ENCODE measurements at places on chromosomes 7 and 10.

DNA sequence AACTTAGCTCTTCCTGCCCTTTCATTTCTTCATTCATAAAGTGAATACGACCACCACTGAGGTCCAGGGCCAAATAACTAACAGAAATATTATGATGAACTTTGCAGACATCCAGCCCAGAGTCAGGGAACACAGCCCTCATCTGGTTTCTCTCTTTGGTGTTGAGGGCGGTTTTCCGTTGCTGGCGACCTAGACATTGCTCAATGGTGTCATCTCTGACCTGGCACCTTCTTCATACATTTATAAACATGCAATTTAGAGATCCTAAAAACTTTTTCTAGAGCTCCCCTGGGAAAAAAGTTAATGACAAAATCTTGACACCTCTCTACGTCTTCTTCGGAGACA is 324 bp upstream of the TET1 start:
- no peak for DNase-seq

- DNase-seq = no peak
Observed at GRCh38 chr10:84530724-84531325, 202.4 kb downstream of the CCSER2 start.

DNA sequence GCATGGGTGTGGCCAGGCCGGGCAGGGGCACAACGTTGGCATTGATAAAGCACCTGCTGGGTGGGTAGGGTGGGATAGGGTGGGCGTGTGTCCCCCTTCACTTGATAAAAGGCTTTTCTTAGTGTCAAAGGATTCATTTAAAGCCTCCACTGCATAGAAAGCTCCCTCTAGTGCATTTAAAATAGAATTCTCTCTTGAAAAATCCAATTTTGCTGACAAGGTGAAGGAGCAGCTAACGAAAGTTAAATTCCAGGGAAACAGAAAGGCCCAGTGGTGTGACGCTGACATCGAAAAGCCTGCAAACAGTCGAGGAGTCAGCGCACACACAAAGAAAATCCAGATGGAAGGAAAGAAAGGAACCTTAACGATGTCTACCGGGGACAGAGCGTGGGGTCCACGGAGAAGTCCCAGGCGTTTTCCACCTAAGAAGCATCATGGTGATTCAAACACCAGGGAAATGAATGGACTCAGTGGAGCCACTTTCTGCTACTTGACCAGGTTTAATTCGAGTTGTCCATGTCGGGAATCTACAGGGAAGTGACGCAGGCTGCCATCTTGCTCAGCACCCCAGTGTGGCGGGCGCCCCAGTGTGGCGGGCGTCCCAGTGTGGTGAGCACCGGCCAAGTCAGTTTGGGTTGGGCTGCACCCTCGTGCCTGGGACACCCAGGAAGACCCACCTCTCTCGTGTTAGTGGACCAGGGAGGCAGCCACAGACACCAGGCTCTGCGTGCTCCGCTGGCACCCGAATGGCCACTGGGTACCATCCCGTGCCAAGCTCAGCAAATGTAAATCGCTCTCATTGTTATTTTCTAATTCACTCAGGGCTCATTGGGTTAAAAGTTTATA is 217.8 kb downstream of the DNAJB6 start:
- no peak for DNase-seq

- no peak for DNase-seq
Observed at GRCh38 chr10:10824591-10825148, 193.0 kb upstream of the CELF2 start.

DNA sequence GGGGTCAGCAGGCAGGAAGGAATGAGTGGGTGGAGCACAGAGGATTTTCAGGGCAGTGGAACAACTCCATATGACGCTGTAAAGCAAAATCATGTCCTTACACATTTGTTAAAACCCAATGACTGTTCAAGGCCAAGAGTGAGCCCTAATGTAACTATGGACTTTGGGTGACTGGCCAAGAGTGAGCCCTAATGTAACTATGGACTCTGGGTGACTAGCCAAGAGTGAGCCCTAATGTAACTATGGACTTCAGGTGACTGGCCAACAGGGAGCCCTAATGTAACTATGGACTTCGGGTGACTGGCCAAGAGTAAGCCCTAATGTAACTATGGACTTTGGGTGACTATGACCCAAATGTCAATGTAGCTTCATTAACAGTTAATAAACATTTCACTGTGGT is 52.0 kb downstream of the PAXIP1 start:
- DNase-seq = no peak

GRCh38 chr7:153518201-153518984 is 533.8 kb upstream of the DPP6 start:
- no peak for DNase-seq

DNA sequence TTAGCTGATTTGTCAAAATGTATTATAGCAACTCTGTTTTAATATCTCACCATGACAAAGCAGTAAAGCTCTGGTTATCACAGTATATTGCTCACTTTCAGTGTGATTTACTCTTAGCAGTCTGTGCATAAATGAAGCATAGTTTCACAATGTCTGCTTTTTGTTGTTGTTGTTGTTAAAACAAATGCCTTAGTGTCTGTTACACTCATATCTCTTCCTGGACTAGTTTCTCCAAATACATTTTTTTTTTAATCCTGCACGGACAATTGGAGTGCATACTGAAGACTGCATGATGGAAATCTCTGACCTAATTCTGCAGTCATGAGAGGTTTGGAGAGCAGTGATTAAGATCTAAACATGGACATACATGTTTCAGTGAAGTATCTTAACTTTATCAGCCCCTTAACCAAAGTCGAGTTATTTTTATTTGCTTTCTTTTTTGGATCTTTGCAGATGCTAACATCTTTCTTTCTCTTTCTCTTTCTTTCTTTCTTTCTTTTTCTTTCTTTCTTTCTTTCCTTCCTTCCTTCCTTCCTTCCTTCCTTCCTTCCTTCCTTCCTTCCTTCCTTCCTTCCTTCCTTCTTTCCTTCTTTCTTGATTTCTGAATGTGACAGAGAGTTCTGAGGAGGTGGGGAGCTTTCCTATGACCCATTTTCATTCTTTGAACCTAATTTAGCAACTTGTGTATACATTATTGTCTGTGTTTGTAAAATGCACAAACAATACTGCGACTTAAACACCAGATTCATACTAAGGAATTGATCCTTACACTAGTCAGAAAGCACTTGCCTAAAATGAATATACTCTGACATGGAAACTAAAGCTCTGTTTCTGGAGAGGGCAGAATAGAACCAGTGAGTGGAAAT is 161.5 kb upstream of the AGR3 start:
- no peak for DNase-seq
